Neural progenitor cell (in vitro differentiated cells): ENCODE measurements at places on chromosomes 1 and 21. TPM values are rescaled to one million over a fixed set of nuclear protein-coding genes. Genes with fewer than 3 reads are reported as not detected.

Gene ABCG1
- total RNA-seq: 1.9 and 2.0 TPM in 2 replicates

Gene LCE6A
- not detected in 2 replicates for total RNA-seq

Gene FGR
- total RNA-seq: not detected in 2 replicates

Gene OR6N1
- total RNA-seq: not detected in 2 replicates

Gene SPRR2G
- total RNA-seq: not detected in 2 replicates

Gene CYYR1
- 24.7 and 25.7 TPM in 2 replicates for total RNA-seq

Gene DENND2D
- total RNA-seq: not detected in 2 replicates

Gene GPR25
- total RNA-seq: not detected in 2 replicates

Gene LSM10
- total RNA-seq: 8.6 and 10.2 TPM in 2 replicates

Gene VWA5B1
- total RNA-seq: not detected in 2 replicates

Gene SERTAD4
- total RNA-seq: 2.5 and 2.8 TPM in 2 replicates

Gene GJA5
- 0.11 and 0.12 TPM in 2 replicates for total RNA-seq

Gene RHOU
- total RNA-seq: 47.6 and 67.0 TPM in 2 replicates

Gene CD53
- not detected in 2 replicates for total RNA-seq

Gene OR2L5
- not detected in 2 replicates for total RNA-seq

Gene COL6A1
- 12.6 and 52.2 TPM in 2 replicates for total RNA-seq

Gene DENND2C
- 0.62 and 0.73 TPM in 2 replicates for total RNA-seq

Gene AKR7A2
- total RNA-seq: 37.5 and 92.3 TPM in 2 replicates

Gene GPR161
- total RNA-seq: 21.1 and 26.5 TPM in 2 replicates

Gene NUDT4B
- 10.9 and 21.5 TPM in 2 replicates for total RNA-seq

Gene FCMR
- not detected in 2 replicates for total RNA-seq

Gene CELA2A
- total RNA-seq: not detected in 2 replicates

Gene KIF26B
- total RNA-seq: 0.47 and 1.2 TPM in 2 replicates

Gene AMY1B
- not detected in 2 replicates for total RNA-seq

Gene CD52
- 2.5 and 7.3 TPM in 2 replicates for total RNA-seq

Gene ZNF648
- 1.5 and 2.0 TPM in 2 replicates for total RNA-seq

Gene RGS8
- 0.87 and 0.99 TPM in 2 replicates for total RNA-seq

Gene PAX7
- 0.06 and 0.46 TPM in 2 replicates for total RNA-seq

Gene ASCL5
- not detected in 2 replicates for total RNA-seq

Gene MMEL1
- 0.19 and 0.31 TPM in 2 replicates for total RNA-seq

Gene RPE65
- total RNA-seq: not detected in 2 replicates

Gene EPHA10
- total RNA-seq: 0.53 TPM in 1 of 2 replicates, not detected in the other

Gene SPRR2E
- not detected in 2 replicates for total RNA-seq

Gene RAP1GAP
- total RNA-seq: 2.6 and 3.9 TPM in 2 replicates

Gene CFAP107
- total RNA-seq: not detected in 2 replicates

Gene FDPS
- 215 and 266 TPM in 2 replicates for total RNA-seq

Gene NR0B2
- not detected in 2 replicates for total RNA-seq

Gene CD101
- 0.28 and 0.41 TPM in 2 replicates for total RNA-seq

Gene OR2T2
- not detected in 2 replicates for total RNA-seq

Gene IGSF5
- total RNA-seq: 0.43 and 0.60 TPM in 2 replicates

Gene BEST4
- 0.65 and 0.84 TPM in 2 replicates for total RNA-seq

Gene DHRS3
- total RNA-seq: 2.5 and 4.3 TPM in 2 replicates

Gene NTMT2
- total RNA-seq: not detected in 2 replicates

Gene TFF2
- not detected in 2 replicates for total RNA-seq

Gene LBR
- 116 and 171 TPM in 2 replicates for total RNA-seq

Gene HLCS
- total RNA-seq: 20.4 and 25.0 TPM in 2 replicates

Gene KANK4
- 0.40 TPM in 1 of 2 replicates, not detected in the other for total RNA-seq

Gene DCAF8
- total RNA-seq: 105 and 132 TPM in 2 replicates

Gene ELF3
- total RNA-seq: 2.7 and 6.9 TPM in 2 replicates

Gene FMO1
- total RNA-seq: 0.12 TPM in 1 of 2 replicates, not detected in the other

Gene DNAI4
- 2.7 and 3.2 TPM in 2 replicates for total RNA-seq
